ENCODE measurements at places on chromosomes 3 and 15.

- DNase-seq, result no peak
Measured at GRCh38 chr3:173019378-173019777, 121.7 kb downstream of the SPATA16 start.

DNA sequence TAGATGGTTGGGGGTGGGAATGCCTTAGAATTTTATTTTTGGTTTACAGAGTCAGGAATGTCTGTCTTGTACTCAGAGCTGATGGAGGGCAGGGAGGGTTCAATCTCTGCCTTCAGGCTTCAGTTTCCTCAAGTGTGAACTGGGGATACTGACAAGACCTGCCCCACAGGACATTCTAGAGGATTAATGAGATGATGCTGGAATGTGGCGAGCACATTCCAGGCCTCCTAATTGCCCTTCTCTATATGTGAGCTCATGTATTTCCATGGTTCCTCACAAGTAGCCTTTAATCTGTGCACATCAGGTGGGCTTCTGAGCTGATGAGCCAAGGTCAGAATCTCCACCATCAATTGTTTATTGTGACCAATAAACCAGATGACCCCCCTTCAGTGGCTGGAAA is 90.4 kb downstream of the CACNA2D3 start:
- no peak for DNase-seq

DNA sequence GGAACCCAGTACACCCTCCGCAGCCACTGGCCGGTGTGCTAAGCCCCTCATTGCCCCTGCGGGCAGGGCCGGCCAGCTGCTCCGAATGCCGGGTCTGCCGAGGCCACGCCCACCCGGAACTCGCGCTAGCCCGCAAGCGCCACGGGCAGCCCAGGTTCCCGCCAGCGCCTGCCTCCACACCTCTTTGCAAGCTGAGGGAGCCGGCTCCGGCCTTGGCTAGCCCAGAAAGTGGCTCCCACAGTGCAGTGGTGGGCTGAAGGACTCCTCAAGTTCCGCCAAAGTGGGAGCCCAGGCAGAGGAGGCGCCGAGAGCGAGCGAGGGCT is 81.4 kb upstream of the BCHE start:
- DNase-seq, result no peak

DNA sequence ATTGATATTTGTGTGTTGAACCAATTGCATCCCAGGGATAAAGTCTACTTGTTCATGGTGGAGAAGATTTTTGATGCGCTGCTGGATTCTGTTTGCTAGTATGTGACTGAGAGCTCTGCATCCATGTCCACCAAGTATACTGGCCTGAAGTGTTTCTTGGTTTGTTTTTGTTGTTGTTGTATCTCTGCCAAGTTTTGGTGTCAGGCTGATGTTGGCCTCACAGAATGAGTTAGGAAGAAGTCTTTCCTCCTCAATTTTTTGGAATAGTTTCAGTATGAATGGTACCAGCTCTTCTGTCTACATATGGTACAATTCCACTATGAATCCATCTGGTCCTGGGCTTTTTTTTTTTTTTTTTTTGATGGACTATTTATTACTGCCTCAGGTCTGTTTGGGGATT is 50.9 kb upstream of the OSTN start:
- DNase-seq, result no peak

GRCh38 chr3:140699516-140700231 is 21.8 kb downstream of the TRIM42 start:
- no peak for DNase-seq

DNA sequence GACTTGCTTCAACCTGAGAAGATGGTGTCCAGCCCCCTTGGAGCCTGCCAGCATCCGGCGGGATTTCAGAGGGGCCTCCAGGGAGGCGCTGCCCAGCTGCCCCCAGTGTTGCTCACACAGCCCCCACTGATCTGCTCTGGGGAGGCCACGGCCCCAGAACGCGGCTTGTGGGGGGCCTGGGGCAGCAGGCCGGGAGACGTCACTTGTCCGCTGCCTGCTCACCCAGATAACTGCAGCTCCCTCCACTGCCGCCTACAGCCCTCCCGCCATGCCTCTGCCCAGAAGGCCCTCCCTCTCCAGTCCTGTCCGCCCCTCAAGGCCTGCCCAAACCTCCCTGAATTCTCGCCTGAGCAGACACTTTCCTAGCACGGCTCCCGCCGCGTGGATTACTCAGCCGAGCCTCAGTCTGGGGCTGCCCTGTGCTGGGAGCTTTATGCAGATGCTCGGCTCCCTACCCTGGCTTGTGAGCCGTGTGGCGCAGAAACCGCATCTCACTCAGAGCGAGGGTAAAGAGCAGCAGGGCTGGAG is 17.2 kb upstream of the ADIPOQ start:
- no peak for DNase-seq

DNA sequence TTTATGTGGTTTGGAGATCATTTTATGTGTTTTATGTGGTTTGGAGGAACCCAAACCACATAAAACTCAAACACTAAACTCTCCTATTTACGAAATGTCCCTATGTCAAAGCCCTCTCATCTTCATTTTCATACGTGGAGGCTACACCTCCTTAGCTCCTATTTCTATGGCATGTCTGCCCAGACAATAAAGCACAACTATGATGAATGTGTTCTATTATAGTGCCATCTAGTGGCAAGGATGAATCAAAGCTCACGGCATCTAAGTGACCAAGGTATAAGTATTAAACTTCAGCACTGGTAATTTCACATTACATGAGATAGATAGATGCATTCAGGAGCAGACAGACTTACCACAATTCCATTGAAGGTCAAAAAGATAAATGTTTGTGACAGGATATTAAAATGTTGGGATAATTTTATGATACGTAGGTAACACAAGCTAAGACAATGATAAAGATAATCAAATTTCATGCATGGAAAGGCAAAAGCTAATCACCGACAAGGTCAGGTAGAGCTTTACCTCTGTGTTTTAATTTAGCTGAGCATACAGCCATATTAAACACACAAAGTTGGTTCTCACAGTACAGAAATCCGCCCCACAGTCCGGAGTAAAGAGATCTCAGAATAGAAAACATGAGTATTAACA is 130.6 kb upstream of the FHIT start:
- DNase-seq, result no peak

- no peak for DNase-seq
Measured at GRCh38 chr3:197169028-197169427, 129.4 kb downstream of the DLG1 start.

- DNase-seq, result no peak
Measured at GRCh38 chr15:42104095-42104891, 9.9 kb upstream of the PLA2G4D start.

DNA sequence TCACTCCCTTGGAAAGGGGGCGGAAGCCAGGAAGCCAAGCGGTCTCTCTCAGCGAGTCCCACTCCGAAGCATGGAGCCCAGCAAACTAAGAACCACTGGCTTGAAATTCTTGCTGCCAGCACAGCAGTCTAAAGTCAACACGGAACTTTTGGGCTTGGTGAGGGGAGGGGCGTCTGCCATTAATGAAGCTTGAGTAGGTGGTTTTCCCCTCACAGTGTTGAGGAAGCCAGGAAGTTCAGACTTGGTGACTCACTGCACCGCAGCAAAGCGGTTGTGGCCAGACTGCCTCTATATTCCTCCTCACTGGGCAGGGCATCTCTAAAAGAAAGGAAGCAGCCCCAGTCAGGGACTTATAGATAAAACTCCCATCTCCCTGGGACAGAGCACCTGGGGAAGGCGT is 665.4 kb upstream of the CBLB start:
- DNase-seq, result no peak

DNA sequence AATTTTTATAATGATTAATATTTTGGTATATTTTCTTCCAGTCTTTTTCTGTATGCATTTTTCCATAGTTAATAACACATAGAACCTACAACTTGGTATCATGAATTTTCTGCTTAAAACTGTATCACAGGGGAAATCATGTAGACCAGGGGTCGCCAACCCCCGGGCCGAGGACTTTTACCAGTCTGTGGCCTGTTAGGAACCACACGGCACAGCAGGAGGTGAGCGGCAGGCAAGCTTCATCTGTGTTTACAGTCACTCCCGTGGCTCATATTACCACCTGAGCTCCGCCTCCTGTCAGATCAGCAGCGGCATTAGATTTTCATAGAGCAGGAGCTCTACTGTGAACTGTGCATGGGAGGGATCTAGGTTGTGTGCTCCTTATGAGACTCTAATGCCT is 54.7 kb downstream of the RPL22L1 start:
- no peak for DNase-seq

GRCh38 chr3:23271876-23272741 is 69.0 kb downstream of the UBE2E2 start:
- no peak for DNase-seq

DNA sequence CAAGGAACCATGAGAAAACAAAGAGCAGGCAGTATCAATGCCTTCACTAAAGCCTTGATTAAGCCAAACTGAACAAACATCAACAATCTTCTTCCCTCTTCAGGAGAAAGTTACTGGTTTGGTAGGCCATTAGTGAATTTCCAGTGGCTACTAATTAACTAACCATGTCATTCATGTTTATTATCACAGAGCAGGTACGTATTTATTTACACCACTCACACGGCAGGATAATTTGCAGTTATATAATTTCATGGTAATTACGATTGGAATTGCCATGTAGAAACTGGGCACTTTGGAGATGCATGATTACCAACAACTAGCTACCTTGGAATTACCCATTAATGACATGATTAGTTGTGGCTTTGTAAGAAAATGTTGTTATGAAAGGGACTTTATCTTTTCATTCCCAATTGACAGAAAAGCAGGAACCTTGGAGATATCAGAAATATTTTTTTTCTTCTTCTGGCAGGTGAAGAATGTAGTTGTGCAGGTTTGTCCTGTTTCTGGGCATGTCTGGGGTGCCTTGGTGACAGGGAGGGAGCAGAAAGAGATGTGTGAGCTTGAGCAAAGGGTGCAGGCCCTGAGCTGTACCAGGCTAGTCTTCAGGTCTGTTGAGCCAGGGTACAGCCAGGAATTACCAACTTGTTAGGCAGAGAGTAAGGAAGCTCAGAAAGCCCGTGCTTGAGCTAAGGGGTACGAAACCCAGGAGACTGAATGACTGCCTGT is 310.7 kb downstream of the RORA start:
- no peak for DNase-seq

GRCh38 chr3:13844286-13844685 is 35.6 kb downstream of the WNT7A start:
- DNase-seq, result no peak

DNA sequence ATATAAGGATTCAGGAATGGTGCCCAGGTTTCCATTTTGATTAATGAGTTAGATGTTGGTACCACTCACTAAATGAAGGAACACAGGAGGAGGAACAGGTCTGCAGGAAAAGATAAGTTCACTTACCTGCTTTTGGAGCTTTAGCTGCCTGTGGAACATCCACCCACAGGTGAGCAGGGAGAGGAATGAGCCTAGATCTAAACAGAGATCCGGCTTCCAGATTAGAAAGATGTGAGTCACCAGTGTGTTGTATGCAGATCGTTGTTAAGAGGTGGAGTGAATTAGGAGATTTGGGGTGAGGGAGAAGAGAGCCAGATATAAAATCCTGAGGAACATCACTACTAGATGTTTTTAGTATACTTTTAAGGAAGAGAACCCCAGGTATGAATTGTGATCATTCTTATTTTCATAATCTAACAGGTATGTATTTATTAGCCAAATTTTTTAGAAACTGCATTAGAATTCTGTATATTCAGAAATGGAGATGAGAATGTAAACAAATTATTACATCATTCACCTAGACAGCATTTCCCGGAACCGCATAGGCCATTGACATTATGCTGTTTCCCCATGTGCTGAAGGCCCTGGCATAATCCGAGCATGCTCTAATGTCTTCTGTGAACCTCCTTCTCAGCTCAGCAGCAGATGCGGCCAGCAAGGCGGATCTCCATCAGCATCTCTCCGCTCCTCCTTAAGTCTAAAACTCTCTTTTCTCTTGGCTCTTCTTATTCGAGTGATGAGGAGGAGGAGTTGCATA is 118.2 kb downstream of the KLHL25 start:
- DNase-seq, result no peak

DNA sequence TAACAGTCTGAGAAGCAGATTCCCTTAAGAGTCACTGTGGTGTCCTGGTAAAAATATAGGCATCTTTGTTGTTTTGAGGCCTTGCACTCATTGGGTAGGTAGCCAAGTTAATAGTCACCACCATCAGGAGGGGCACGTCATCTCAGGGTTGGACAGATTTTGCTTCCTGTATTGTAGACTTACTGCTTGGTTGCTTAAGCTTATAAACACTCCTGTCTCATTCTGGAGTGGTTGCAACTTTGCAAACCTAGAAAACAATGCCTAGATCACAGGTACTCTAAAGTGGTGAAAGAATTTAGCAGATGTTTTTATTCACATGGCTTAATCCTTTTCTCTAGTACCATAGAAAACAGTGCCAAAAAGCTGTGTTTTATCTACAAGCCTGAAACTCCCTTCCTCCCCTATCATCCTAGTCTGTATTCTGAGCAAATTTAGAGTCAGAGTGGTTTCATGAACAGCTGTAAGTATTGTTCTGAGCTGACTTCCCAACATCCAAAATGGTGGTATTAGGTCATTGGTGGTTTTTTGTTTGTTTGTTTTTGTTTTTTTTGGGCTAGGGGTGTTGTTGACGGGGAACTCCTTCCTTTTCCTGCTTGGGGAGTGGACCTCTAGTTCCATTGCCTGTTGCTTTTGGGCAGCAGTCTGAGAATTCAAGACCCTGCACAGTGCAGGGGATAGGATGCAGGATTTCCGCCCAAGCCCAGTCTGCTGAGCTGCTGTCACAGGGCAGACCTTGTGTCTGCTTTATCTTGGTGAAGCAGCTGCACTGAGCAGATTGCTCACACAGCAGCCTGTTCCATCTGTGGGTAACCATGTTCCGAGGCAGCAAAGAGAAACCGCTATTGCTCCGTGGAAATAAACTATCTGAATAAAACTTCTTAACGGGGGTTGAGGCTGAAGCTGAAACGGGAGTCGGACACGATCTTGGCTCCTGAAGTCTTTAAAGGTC is 202.0 kb downstream of the AKAP13 start:
- DNase-seq, result no peak

DNA sequence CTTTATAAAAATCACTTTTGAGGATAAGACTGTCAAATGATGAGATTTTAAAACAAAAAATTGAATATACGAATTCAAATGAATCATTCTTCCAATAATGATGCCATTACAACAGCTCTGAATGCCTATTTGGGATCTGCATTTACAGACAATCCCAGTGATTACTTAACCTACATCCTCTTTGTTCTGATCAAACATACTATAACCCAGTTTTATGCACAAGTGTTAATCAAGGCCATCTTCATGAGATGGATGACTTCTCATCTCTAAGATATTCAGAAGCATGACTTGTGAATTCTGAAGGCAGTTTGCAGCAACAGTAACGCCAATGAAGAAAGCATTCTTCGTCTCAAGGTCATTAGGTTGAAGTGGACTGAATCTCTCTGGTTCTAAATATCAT is 90.3 kb upstream of the MEX3B start:
- no peak for DNase-seq

GRCh38 chr3:25396686-25397085 is 31.4 kb upstream of the RARB start:
- no peak for DNase-seq

GRCh38 chr15:31228011-31228484 is 98.6 kb upstream of the KLF13 start:
- DNase-seq, result no peak

Measured in left forelimb (tissue), 1 donor.